ENCODE measurements at places on chromosomes 13 and 19.

DNA sequence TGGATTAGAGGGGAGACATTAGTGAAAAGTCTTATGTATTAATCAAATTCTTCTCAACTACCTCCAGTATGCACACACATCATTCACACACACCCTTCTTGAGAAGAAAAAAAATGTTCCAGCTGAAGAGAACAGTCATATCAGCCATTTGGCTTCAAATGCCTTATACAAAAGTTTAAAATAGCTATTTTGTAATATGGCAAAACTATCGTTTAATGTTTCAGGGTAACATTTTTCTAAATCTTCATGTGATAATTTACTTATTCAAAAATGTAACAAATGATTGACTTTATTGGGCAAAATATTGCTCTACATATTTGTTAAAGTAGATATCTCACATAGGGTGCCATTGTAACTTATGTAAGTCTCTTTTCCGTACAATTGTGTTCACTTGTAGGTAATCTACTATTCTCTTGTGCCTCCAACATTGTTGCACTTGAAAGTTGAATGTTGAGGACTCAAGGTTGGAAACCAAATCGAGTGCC is 13.6 kb downstream of the ZIC2 start:
- no peak overlapping the region for H3K4me3 ChIP-seq
- peaks cover 88% of the 10 kb centered on the region for H3K27me3 ChIP-seq
- H3K27ac ChIP-seq = no peak overlapping the region
- DNase-seq = no peak
- no peaks in the 10 kb centered on the region for H3K36me3 ChIP-seq

GRCh38 chr13:75384879-75385707 is 96.9 kb downstream of the TBC1D4 start:
- no peaks in the 10 kb centered on the region for H3K4me1 ChIP-seq
- no peak for DNase-seq
- H3K27me3 ChIP-seq = no peaks in the 10 kb centered on the region

GRCh38 chr19:10516064-10516385 is 1.2 kb downstream of the S1PR5 start:
- H3K27ac ChIP-seq = peak overlapping the region; percentile 70
- peaks cover 3% of the 10 kb centered on the region for H3K4me1 ChIP-seq
- H3K27me3 ChIP-seq = no peaks in the 10 kb centered on the region
- no peaks in the 10 kb centered on the region for H3K36me3 ChIP-seq
- no peak for DNase-seq

- DNase-seq = no peak
- H3K27me3 ChIP-seq = no peaks in the 10 kb centered on the region
- peak overlapping the region; percentile 52 for H3K27ac ChIP-seq
- peak overlapping the region; percentile 45 for H3K4me3 ChIP-seq
Measured at GRCh38 chr19:13952931-13953531, 722 bp downstream of the DCAF15 start.

DNA sequence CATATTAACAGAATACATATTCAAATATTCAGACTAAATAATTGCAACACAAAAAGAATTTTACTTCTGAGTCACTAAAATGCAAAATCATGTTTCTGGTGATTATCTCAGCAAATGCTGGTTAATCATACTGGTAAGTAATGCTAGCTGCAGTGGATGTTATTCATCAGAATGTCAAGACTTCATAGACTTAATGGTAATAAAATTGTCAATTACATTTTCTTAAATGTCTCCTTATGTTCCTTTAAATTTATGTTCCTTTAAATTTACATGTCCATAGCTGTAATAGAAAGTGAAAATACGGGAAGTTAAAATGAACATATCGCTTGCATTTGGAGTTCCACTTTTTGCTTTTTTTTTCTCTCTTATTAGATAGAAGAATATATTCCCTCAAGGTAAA is 853.0 kb downstream of the SLITRK6 start:
- H3K36me3 ChIP-seq = no peaks in the 10 kb centered on the region
- no peaks in the 10 kb centered on the region for H3K27me3 ChIP-seq
- H3K4me3 ChIP-seq = no peak overlapping the region
- no peak for DNase-seq
- no peaks in the 10 kb centered on the region for H3K4me1 ChIP-seq

GRCh38 chr19:34220472-34221063 is 33.8 kb upstream of the GARRE1 start:
- no peak for DNase-seq
- peaks cover 13% of the 10 kb centered on the region for H3K4me1 ChIP-seq
- no peaks in the 10 kb centered on the region for H3K27me3 ChIP-seq
- H3K27ac ChIP-seq = no peak overlapping the region
- H3K4me3 ChIP-seq = no peak overlapping the region

DNA sequence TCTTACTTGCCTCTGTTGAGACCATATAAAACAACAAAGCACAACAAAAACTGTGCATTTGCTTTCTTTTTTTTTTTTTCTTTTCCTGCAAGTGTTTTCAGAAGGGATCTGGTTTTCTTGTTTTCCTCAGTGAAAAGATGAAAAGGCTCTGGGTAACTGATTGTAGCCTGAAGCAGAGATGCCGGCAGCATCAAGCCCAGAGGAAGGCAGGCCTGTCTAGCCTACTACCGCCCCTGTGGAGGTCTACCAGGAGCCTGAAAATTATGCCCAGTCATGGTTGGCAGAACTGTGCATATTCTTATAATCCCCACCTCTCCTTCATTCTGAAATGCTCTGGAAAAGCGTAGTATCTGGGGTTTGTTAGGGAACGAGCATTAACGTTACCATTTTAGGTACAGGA is 32.6 kb upstream of the MEDAG start:
- no peak for DNase-seq
- H3K27ac ChIP-seq = no peak overlapping the region
- H3K27me3 ChIP-seq = no peaks in the 10 kb centered on the region
